Renal cortex interstitium (tissue), 15 donors: ENCODE measurements at places on chromosomes 11 and 22. TPM values are rescaled to one million over a fixed set of nuclear protein-coding genes. Genes with fewer than 3 reads are reported as not detected.

PHF21A gene
- 59.5 TPM for polyA plus RNA-seq

PRG3 gene
- polyA plus RNA-seq: 0.23 TPM

FAM118A gene
- 19.2 TPM for polyA plus RNA-seq

PKNOX2 gene
- polyA plus RNA-seq: 12.4 TPM

HBE1 gene
- 2.4 TPM for polyA plus RNA-seq

PATE2 gene
- polyA plus RNA-seq: not detected

IGSF22 gene
- polyA plus RNA-seq: 3.6 TPM

FJX1 gene
- 17.5 TPM for polyA plus RNA-seq

OSM gene
- polyA plus RNA-seq: 0.10 TPM

EXPH5 gene
- 3.8 TPM for polyA plus RNA-seq

MEI1 gene
- 2.6 TPM for polyA plus RNA-seq

NRIP3 gene
- polyA plus RNA-seq: 1.1 TPM

OR51B2 gene
- polyA plus RNA-seq: not detected

PNPLA5 gene
- 0.07 TPM for polyA plus RNA-seq

FIBIN gene
- 19.2 TPM for polyA plus RNA-seq

MRGPRX3 gene
- not detected for polyA plus RNA-seq

SNX32 gene
- polyA plus RNA-seq: 3.7 TPM

POTEH gene
- not detected for polyA plus RNA-seq

OR52L1 gene
- not detected for polyA plus RNA-seq

MIOX gene
- 13.6 TPM for polyA plus RNA-seq

HDAC10 gene
- 17.1 TPM for polyA plus RNA-seq
